ENCODE measurements at places on chromosomes 13 and 19.

DNA sequence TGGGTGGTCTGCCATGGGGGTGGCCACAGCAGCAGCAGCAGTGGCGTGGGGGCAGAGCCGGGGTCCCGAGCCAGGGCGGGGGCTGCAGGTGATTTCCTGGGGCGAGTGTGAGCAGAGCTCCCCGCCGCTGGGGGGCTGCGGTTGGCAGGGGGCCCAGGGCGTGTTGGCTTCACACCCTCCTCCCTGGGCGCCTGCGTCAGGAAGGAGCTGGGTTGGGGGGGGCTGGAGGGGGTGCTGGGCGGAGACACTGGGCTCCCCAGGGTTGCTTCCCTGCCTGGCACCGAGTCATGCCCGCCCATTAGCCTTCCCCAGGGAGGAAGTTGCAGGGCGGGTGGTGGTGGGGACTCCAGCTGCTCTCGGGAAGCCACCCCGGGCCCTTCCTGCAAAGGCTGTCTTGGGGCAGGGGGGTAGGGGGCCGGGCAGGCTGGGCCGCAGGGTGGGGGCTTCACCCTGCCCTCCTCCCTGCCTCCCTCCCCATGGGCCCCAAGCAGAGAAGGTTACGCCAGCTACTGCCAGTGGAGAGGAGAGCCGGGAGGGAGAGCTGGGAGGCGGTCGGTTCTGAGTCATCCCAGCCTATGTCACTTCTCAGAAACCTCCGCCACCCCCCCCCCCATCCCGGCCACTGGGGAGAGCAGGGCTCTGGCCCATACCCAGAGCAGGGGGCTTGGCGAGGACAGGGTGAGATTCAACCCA lies 4.6 kb downstream of the MIDN start:
- DNase-seq = peak; percentile 69

DNA sequence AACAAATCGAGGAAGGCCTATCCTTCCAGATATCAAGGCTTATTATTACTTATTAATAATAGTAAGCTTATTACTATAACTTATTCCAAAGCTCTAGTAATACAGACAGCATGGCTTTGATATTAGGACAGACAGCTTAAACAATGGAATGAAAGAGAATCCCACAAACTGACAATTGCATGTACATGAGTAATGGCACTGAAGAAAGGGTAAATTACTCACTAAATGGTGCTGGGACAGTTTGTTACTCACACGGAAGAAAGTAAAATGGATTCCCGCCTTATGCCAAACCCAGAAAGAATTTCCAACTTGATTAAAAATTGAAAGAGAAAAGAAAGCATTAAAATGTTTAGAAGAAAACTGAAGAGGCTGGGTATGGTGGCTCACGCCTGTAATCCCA lies 60.3 kb downstream of the MIPEP start:
- DNase-seq = no peak

GRCh38 chr13:27830010-27830409 lies 37.7 kb downstream of the GSX1 start:
- peak; percentile 60 for DNase-seq

GRCh38 chr19:991174-991931 lies 7.2 kb downstream of the WDR18 start:
- peak; percentile 69 for DNase-seq

GRCh38 chr19:33275933-33276619 lies 26.3 kb downstream of the CEBPA start:
- no peak for DNase-seq

DNA sequence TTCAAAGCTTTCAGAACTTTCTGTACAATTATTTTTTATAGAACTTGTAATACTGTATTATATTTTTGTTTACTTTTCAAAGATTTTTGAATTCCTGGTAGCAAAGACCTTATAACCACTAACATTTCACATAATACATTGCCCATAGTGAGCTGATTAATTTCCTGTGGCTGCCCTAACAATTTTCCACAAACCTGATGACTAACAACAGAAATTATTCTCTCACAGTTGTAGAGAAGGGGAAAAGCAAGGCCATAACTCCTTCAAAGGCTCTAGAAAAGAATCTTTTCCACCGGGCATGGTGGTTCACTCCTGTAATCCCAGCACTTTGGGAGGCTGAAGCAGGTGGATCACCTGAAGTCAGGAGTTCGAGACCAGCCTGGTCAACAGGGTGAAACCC lies 19.1 kb downstream of the KLF12 start:
- DNase-seq = no peak

GRCh38 chr19:6393983-6394412 lies 1.0 kb upstream of the GTF2F1 start:
- no peak for DNase-seq

- no peak for DNase-seq
Observed at GRCh38 chr13:51687947-51688714, 103.9 kb downstream of the WDFY2 start.

DNA sequence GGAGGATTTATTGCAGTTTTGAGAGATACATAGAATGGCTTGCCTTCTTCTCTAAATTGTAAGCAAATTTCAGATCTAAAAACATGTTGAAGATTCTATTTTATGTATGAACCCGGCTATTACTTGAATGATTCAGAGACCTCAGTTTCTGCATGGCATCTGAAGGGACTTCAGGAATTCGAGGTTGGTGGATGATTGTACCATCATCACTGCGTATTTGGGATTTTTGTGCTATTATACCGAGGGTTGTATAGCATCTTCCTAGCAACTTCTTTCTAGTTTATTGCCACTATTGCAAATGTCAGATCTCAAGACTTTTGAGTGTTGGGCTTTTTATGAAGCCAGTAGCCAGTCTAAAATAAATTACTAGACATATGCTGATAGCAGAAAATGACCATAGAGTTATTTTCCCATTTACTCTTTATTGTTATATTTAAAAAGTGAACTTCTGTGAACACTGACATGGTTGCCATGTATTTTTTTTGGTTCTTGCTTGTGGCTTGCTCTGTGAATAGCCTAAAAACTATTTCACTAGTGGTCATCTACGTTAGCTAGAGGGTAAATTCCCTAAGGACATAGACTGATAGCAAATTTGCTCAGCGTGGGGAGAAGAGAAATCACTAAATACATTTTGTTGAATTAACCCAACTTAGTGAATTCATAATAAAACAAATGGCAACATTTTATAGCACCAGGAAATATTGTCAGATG lies 70.6 kb upstream of the KLF12 start:
- no peak for DNase-seq

GRCh38 chr19:7153022-7153421 lies 83.5 kb downstream of the ZNF557 start:
- no peak for DNase-seq

- no peak for DNase-seq
Observed at GRCh38 chr19:29504454-29504853, 21.3 kb upstream of the VSTM2B start.

- DNase-seq = no peak
Observed at GRCh38 chr19:40739030-40739839, 11.0 kb downstream of the ACTMAP start.

- DNase-seq = no peak
Observed at GRCh38 chr19:14487370-14488125, 8.4 kb downstream of the GIPC1 start.

DNA sequence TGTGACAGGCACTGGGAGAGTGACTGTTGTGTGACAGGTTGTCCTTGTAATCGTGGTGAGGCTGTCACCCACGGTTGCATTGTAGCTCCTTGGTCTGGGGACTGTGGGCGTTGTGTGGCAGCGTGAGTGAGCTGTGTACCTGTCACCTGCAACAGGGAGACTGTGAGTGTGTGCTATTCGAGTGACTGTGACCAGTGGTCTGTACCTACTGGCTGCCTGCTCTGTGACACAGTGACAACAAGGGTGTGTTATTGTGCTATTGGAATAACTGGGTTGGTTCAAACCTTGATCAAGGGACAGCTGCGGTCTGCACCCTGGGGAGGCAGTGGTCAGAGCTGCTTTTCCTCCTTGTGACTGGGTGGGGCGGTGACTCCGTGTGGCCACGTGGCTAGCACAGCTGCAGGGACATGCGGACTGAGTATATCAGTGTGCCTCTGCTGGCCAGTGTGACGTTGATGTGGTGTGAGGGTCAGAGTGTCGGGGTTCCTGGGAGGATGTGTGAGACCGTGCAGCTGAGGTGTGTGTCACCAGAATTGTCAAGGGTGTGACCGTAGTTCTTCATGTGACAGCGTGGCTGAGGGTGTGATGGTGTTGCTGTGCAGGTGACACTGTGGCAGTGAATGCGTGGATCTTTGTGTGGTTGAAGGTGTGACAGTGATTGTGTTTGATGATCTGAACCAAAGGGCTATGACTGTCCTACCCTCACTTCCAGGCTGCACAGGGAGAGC lies 10.1 kb upstream of the NFIX start:
- no peak for DNase-seq

GRCh38 chr19:46555628-46556280 lies 45.4 kb upstream of the CALM3 start:
- no peak for DNase-seq

DNA sequence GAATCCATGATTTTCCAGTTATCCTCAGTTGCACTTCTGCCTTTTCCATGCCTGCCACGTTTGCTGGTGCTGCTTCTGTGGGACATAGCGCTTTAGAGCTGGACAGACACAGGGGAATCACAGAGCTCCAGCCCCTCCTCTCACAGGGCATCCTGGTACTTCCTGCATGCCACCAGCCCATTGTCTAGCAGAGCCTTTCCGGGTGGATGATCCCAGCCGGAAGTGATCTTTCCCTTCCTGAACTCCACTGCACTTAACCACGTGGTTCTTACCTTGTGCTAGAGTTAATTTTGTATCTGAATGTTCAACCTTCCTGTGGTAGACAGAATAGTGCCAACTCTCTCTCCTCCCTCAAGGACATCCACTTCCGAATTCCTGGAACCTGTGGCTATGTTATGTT lies 12.6 kb upstream of the OLFM4 start:
- no peak for DNase-seq

GRCh38 chr13:92769046-92769445 lies 457.6 kb upstream of the GPC6 start:
- no peak for DNase-seq

DNA sequence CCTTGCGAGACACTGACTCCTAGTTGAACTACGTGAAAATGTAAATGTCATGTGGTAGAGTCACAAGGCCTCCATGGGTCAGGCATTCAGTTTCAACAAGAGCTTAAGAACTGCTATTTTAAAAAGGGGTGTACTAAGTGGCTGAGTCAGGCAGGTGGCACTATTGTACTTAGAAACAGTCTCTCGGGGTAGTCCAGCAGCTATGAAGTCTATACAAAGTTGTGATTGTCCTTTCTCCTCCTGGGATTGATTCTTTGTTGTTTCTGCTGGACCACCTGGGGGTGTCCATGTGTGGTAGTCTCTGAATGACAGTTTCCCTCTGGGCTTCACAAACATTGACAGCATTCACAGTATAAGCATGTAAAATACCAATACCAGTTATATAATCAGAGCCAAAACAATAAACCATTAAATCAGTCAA lies 33.0 kb downstream of the UGGT2 start:
- no peak for DNase-seq

DNA sequence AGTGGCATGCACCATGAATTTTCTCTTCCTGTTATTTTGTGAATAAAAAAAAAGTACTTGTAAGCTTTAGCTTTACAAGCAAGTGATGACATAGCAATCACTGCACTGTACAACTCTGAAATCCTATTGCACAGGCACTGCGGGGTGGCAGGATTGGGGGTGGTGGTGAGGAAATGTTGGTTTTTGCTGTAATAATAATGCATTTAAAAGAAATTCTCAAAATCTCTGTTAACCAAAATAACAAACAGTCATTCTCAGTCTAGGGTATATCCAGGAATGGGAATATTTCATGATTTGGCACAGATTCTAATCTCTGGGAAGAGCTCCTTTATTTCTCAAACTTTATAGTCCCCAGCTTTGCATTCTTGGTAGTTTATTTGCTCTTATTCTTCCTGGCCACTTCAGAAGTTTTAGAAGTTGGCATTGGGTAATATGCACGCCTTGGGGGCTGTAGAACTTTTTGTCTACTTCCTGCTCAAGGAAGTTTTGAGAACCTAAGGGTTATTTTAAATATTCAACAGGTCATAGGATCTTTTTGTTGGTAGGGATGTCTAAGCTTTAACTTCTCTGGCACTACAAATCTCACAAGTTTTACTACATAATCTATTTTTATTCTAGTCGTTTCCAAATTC lies 353.0 kb upstream of the KLF12 start:
- no peak for DNase-seq

- DNase-seq = no peak
Observed at GRCh38 chr19:47232422-47233211, 1.6 kb upstream of the BBC3 start.

GRCh38 chr19:30873691-30874090 lies 475.5 kb downstream of the TSHZ3 start:
- no peak for DNase-seq

DNA sequence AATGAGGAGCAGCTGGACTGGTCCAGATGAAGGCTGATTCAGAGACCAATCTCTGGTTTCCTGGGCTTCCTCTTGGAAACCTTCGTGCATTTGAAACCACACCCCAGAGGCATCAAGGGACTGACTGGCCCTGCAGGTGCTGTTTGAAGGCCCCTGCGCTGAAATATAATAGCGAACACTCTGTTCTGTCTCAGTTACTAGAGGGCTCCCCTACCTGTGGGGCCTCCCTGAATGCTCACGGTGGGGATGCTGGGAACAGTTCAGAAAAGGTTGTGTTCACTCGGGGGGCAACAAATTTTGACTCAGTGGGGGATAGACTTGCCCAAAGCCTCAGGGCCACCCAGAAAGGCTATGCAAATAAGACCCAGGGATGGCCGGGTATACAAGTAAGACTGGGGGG lies 6.4 kb downstream of the CCDC8 start:
- DNase-seq = no peak

DNA sequence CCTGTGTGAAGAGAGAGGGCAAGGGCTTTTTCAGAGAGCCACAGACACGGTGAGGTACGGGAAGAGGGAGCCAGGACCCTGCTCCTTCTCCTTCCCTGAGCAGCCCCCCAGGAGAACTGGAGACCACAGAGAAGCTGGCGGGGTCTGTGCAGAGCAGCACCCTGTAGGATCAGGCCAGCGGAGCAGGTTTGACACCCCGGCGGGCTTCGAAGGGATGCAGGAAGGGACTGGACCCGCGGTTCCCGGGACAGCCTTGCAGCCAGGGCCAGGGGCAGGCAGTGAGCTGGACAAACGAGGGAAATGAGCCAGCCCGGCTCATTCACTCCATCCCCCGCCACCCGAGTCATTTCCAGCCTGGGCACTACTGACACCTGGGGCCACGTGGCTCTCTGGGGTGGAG lies 22.2 kb downstream of the CPAMD8 start:
- no peak for DNase-seq

DNA sequence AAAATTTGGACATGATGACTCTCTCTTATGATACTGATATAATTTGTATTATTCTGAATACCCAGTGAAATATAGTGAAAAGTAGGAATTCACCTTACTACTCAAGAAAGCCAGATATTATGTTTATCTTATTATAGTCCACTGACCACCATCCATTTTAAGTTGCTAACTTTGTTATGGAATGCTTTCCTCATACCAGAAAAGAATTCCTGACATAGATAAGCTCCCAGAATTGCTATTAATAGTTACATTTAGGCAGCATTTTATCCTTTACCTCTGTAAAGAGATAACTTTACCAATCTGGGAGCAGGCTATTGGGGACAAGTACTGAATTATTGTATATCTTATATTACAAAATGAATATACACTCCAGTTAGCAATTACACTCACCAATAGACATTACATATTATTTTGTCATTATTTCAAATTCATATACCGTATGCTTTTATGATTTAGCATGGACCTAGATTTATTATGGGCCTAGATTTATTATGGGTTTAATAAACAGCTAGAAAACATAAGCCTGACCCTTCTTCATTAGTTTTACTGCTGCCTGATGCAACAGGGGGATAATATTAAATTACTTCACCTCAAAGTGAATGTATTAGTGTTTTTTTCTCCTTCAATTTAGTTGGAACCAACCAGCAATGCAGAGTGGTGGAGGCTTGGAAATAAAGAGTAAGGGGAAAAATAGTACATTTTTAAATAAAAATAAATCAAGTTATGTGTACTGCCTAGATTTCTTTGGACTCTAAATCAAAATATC lies 1886.1 kb downstream of the PCDH9 start:
- no peak for DNase-seq

Data from activated T-cell treated with anti-CD3 and anti-CD28 coated beads for 48 hours (primary cell).